ENCODE measurements at places on chromosomes 5 and 9.

GRCh38 chr5:174358276-174358675 lies 312.8 kb downstream of the NSG2 start:
- no peak overlapping the region for H3K27ac ChIP-seq
- no peak for DNase-seq
- no peaks in the 10 kb centered on the region for H3K36me3 ChIP-seq
- H3K4me1 ChIP-seq: no peaks in the 10 kb centered on the region
- no peaks in the 10 kb centered on the region for H3K27me3 ChIP-seq

GRCh38 chr5:130601-131131 lies 38.7 kb downstream of the PLEKHG4B start:
- H3K27me3 ChIP-seq: peaks cover 8% of the 10 kb centered on the region
- H3K36me3 ChIP-seq: no peaks in the 10 kb centered on the region
- H3K4me1 ChIP-seq: peaks cover 23% of the 10 kb centered on the region
- H3K27ac ChIP-seq: peak overlapping the region; percentile 51

GRCh38 chr5:53333160-53333559 lies 147.3 kb upstream of the FST start:
- peak; percentile 84 for DNase-seq
- H3K27me3 ChIP-seq: no peaks in the 10 kb centered on the region
- H3K4me3 ChIP-seq: peak overlapping the region; percentile 10
- no peaks in the 10 kb centered on the region for H3K36me3 ChIP-seq
- peaks cover 52% of the 10 kb centered on the region for H3K4me1 ChIP-seq

DNA sequence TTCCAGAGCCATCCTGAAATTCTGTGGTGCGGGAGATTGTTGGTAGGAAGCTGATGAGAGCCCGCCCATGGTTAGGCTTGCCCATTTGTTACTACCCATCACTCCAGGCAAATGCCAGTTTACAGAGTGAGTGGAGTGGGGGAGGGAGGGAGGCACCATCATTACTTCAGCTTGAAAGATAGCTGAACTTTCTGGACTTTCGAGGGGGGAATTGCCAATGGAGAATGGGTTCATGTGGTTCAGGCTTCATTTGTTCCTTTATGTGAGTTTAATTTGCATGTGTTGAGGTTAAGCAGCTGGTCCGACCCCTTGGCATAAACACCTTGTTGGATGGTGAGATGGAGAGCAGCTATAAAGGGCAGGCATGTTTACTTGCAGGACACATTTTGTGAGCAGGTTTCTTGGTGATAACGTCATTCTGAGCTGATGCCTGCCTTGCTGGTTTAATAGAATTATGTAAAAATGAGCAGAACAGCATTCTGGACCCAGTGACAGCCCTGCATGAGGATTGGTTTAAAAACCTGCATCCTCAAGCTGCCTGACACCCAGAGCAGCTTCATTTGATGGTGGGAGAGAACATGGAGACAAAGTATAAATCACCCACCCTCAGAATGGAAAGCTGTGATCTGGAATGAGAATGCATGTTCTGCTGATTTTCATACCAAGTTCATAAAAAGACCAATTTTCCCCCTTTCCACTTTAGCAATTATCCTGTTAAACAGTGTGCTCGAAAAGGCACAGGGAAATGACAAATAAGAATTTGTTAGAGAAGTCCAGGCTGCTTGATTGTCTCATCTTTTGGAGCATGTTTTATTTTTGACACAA lies 106.3 kb downstream of the TRIO start:
- DNase-seq: no peak
- H3K4me1 ChIP-seq: peaks cover 33% of the 10 kb centered on the region
- no peak overlapping the region for H3K4me3 ChIP-seq
- no peaks in the 10 kb centered on the region for H3K36me3 ChIP-seq
